ENCODE measurements at places on chromosomes 5 and 9.

DNA sequence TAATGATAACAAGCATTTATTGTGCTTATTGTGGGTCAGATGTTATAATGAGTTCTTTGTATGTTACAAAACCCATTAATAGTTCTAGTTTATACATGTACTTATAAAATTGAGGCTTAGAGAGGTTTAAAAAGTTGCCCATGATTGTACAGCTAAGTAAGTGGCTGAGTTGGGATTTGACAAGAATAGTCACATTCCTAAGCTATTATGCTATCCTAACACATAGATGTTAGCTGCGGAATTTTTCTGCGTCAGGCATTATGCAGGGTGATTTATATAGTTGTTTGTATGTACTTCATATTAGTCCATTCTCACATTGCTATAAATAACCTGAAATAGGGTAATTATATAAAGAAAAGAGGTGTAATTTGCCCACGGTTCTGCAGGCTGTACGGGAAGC is 12.5 kb downstream of the COMMD10 start:
- no peak for DNase-seq

DNA sequence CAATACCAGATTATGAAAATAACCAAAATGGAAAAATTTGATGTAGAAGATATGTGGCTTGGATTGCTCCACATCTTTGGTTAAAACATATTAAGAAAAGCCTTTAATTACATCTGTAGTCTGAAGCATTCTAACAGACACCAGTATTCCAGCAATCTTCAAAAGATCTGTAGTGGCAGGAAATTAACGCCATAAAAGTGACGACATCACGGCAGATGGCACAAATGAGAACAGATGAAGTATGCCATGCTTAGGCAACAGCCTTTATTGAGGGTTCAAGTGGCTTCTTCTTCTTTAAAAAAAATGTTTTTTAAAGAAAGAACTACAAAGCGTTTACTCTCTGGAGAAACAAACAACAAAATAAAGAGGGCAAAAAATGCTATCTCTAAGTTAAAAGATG is 164.2 kb downstream of the MEF2C start:
- no peak for DNase-seq

GRCh38 chr5:169910393-169910792 is 69.9 kb downstream of the INSYN2B start:
- no peak for DNase-seq

DNA sequence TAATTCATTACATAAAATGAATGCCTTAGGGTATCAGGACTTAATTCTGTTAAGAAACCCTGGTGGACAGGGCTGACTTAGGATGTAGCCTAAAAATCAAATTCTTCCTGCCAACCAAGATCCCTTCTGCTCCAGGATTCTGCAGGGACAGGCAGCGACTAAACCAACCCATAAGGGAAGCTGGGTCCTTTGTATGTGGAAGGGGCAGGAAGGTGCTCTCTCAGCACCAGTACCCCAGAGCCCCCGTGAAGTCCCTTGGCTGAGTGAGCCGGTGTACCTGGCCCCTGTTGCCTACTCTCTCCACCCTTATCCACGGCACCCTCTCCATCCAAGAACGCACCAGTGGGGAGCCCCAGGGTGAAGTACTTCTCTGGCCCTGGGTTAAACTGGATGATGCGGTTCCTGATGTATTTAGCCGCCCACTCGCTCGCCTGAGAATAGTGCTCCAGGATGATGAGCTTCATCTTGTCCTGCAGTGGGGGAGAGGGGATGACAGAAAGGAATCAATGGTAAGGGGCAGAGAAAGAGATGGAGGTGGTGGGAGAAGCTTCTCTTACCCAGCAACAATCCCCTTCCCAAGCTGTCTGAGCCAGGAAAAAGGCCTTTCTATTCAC is 1.1 kb downstream of the GNPDA1 start:
- no peak for DNase-seq

DNA sequence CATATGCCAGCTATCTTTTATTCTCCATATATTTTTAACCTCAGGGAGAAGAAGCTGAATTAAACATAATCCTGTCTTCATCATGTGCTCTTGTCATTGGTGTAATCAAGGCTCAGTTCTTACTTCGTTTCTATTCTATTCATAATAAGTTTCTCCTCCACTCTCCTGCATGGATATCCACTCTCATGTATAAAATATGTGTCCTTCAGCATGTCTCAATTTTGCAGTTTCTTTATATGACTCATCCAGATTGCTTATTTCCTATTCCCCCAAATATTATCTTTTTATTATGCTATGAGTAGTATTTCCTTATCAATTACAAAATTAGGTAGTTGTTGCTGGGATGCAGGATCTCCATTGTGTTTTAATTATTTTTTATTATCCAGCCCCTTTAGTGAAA is 643.7 kb upstream of the ACO1 start:
- DNase-seq, result no peak

DNA sequence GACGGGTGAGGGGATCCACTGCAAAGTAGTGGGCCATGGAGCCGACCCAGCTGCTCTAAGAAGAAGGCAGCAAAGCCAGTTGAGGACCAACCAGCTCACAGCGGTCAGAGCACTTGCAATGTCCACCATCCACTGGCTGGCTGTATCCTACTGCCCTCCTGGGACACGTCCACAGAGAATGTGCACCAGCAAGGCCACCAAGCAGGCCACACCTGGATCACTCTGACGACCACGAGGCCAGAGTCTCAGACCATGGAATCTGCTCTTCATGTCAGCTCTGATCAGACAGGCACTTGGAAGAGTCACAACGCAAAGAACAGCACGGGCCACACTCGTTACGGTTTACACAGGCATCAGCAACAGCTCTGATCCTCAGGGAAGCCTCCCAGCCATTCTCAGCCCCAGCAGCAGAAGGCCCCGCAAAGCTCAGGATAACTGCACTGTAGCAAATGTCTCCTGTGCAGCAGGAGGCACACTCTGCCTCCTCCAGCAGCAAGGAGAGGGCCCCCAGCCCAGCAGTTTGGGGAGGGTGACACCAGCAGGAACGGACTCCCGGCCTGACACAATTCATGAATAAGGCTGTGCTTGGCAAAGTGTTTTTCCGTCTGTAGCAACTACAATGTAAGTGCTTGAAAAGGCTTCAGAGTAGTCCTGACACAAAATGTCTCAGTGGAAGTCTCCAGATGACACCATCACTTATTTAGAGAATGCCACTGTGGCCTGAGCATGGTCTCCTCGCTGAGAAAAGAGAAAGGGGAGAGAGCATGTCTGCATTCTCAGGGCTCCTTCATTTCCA is 15.7 kb downstream of the SEMA4D start:
- no peak for DNase-seq

DNA sequence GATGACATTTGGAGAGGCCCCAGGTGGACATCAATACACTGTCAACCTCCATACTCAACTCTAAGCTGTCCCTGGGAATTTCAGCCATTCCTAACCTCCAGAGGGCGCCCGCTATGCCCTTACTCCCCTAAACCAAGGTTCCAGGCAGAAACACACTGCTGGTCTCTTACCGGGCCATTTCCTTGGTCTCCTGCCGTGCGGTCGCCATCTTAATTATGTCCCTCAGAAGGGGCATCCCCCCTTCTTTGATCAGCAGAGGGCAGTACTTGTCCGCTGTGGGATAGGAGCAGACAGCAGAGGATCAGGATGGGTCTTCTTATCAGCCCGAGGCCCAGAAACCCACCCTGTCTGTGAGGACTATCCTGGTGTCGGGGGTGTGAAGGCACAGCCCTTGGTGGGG is 9.3 kb upstream of the ZDHHC12 start:
- no peak for DNase-seq

- DNase-seq, result no peak
Measured at GRCh38 chr9:135228345-135228982, 141.0 kb downstream of the OLFM1 start.

GRCh38 chr9:75431375-75431774 is 343.1 kb downstream of the OSTF1 start:
- DNase-seq, result no peak

DNA sequence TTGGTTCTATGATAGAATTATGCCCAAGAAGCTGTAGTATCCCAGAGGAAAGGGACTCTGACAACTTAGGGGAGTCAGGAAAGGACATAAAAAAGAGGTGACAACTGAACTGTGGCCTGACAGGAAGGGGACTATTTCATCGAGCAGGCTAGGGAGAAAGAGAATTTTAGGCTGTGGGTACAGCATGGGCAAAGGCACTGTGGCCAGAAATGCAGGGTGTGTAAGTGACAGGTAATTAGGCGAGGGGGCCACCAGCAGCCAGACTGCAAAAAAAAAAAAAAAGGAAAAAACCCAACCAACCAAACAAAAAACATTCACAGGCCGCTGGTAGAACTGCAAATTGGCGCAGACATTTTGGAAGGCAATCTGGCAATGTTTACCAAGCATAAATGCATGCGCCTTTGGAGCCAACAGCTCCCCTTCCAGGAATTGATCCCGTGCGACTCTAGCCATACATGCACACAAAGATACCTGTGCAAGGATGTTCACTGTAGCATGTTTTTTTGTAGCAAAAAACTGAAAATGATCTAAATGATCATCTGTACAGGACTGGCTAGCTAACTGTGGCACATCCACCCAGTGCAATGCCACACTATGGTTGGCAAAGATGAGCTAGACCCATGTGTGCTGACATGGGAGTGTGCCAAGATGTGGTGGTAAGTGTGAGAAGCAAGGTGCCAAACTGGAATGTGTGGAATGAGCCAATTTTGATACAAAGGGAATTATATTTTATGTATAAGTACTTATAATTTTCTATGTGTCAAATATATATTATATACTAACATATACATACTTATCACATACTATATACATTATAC is 1.1 kb downstream of the EIF4E1B start:
- DNase-seq, result no peak

DNA sequence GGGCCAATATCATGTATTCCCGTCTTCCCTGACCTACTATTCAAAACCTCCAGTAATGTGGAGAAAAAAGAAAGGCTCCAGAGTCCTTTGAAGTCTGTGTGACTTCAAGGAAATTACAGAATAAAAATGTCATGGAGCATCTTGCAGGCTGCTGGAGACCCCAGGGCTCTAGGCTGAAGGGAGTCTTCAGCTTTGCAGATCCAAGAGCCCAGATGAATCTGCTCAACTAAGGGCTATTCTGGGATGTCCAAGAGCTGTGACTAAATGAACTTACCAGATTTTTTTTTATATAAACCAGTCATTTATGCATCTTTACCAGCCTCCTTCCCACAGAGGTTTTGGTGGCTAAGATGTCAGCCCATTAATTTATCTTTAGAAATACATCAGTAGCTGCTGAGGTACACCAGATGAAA is 167.3 kb downstream of the MUSK start:
- DNase-seq, result no peak

DNA sequence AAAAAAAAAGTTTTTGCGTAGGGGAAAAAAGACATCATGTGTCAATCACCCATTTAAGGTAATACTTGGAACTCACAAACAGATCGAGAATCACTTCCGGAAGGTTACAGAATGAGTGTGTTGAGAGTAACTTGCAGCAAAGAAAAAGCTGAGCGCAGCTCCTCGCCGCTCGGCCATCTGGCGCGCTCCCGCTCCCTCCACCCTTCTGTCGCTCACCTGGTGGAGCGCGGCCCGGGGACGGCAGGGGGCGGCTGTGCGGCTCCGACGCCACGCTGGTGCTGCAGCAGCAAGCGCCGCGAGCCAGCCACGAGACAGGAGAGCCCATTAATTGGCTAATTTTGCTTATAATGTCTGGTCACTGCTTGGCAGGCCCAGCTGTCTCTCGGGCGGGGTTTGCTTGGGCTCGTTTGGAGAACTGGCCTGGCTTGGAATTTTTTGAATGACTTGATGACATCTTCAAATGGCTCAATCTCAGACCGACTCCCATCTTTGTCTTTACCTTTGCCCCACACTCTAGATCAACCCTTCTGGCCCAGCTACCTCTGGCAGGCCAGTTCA is 601.8 kb downstream of the CCDC171 start:
- no peak for DNase-seq

- DNase-seq, result no peak
Measured at GRCh38 chr9:117043159-117043558, 356.1 kb downstream of the TRIM32 start.

- DNase-seq, result no peak
Measured at GRCh38 chr5:14174230-14174636, 31.1 kb downstream of the TRIO start.

DNA sequence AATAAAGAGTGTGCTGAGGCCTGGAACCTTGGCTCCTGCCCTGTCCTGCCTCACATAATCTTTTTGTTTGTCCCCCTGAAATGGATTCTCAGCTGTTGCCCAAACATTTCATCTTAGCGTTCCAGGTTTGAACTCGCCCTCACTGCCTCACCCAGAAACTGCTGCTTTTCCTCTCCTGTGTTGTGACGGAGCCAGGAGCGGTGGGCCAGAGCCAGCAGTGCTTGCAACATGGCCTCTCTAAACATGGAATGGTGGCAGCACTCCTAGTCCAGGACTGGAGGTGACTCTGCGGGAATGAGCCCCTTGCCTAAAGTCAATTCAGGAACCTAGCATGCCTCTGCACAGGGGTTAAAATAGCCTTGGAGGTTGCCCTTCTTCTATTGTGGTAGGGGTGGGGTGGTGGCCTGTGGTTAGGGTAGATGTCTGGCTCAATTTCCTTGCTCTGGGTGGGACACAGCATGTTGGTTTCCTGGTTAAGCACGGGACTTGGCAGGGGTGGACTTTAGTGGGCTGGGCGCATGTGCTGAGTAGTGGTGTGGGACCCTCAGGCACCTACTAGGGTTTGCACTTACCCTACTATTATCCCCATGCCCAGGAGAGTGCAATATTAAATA is 101.6 kb downstream of the SLC25A46 start:
- DNase-seq, result no peak

DNA sequence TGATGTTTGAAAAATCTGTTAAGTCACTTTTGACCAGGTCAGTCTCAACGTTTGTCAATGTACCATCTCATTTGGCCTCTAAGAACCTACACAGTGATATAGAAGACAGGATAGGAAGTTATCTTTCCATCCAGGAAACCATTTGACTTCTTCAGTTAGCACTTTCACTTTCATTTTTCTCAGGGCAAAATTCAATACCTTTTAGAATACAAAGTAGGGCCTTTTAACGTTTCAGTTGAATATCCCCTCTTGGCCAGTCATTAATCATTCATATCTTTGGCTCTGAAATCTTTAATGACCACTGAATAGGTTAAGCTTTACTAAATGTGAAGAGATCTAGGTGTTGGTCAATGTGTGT is 101.1 kb upstream of the GNAQ start:
- no peak for DNase-seq

GRCh38 chr9:124279531-124280175 is 21.9 kb downstream of the NEK6 start:
- no peak for DNase-seq

DNA sequence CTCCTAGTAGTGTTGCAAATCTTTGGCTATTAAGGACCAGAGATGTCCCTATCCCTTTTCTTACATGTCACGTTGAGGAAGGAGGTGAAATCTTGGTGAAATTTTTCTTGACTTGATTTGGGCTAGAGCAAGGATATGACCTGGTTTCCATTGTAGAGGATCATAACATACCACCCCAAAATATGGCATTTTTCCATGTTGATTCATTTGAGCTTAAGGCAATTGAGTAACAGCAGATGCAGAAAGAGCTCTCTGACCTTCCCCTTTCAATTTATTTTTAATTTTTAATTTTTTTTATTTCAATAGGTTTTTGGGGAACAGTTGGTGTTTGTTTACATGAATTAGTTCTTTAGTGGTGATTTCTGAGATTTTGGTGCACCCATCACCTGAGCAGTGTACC is 61.2 kb upstream of the MAP1B start:
- no peak for DNase-seq

GRCh38 chr9:97755618-97756267 is 58.6 kb upstream of the XPA start:
- DNase-seq, result no peak

GRCh38 chr5:115246361-115246991 is 16.2 kb downstream of the PGGT1B start:
- DNase-seq, result no peak

GRCh38 chr5:71588533-71588885 is 1.4 kb downstream of the MCCC2 start:
- DNase-seq, result no peak

- no peak for DNase-seq
Measured at GRCh38 chr5:108749128-108749861, 1.6 kb downstream of the FER start.
